Smooth muscle cell of the coronary artery (primary cell): ENCODE measurements at places on chromosomes 13 and 19. TPM values are rescaled to one million over a fixed set of nuclear protein-coding genes. Genes with fewer than 3 reads are reported as not detected.

The ATP8A2 gene
- under 0.01 and 0.08 TPM in 2 replicates for total RNA-seq

The MUC16 gene
- not detected in 2 replicates for total RNA-seq

The PCDH20 gene
- under 0.01 and 0.08 TPM in 2 replicates for total RNA-seq

The MEIOSIN gene
- not detected in 2 replicates for total RNA-seq

The ZNF816 gene
- total RNA-seq: 8.8 and 10.9 TPM in 2 replicates

The ZNF763 gene
- total RNA-seq: 1.2 and 2.3 TPM in 2 replicates

The PSG6 gene
- total RNA-seq: not detected in 2 replicates

The ZNF208 gene
- total RNA-seq: 1.4 and 2.1 TPM in 2 replicates

The CEACAM1 gene
- total RNA-seq: not detected in 2 replicates

The CEACAM7 gene
- not detected in 2 replicates for total RNA-seq

The OPA3 gene
- 2.1 and 3.1 TPM in 2 replicates for total RNA-seq
